Mucosa of descending colon (tissue), 3 donors: ENCODE measurements at places on chromosomes 12 and 14. TPM values are rescaled to one million over a fixed set of nuclear protein-coding genes. Genes with fewer than 3 reads are reported as not detected.

KCNA5 gene
- total RNA-seq = 0.20 TPM

DBX2 gene
- not detected for total RNA-seq

PTPRQ gene
- total RNA-seq = not detected

NUAK1 gene
- total RNA-seq = 4.9 TPM

PKP2 gene
- 85.0 TPM for total RNA-seq

SLC4A8 gene
- total RNA-seq = 1.8 TPM

KRT74 gene
- total RNA-seq = not detected

TRIM9 gene
- total RNA-seq = 8.7 TPM

KLRD1 gene
- total RNA-seq = 2.3 TPM

TCL1A gene
- total RNA-seq = 0.31 TPM

CCDC177 gene
- not detected for total RNA-seq

KERA gene
- not detected for total RNA-seq

KRT77 gene
- total RNA-seq = not detected

KRT78 gene
- total RNA-seq = not detected

FBLN5 gene
- total RNA-seq = 6.1 TPM

TMPRSS12 gene
- not detected for total RNA-seq

HCAR2 gene
- 0.22 TPM for total RNA-seq

AMDHD1 gene
- 0.41 TPM for total RNA-seq

SLC41A2 gene
- 106 TPM for total RNA-seq

CD27 gene
- 3.9 TPM for total RNA-seq

RFLNA gene
- total RNA-seq = 74.5 TPM

ALKBH2 gene
- 7.5 TPM for total RNA-seq

PDE6H gene
- total RNA-seq = not detected

CNTN1 gene
- total RNA-seq = 1.3 TPM

CLEC4D gene
- total RNA-seq = 0.41 TPM

TDRD9 gene
- 0.63 TPM for total RNA-seq

STRN3 gene
- total RNA-seq = 46.0 TPM

TAC3 gene
- total RNA-seq = 1.8 TPM

SAMD4A gene
- 16.5 TPM for total RNA-seq

TPH2 gene
- not detected for total RNA-seq

TEX52 gene
- total RNA-seq = not detected

CEBPE gene
- total RNA-seq = not detected

ADAMTS20 gene
- total RNA-seq = not detected

HAL gene
- 1.5 TPM for total RNA-seq

KCNJ8 gene
- 0.96 TPM for total RNA-seq

MYO1H gene
- total RNA-seq = not detected

AMHR2 gene
- total RNA-seq = 0.16 TPM

IKZF4 gene
- total RNA-seq = 7.2 TPM

REC8 gene
- 14.9 TPM for total RNA-seq

MGP gene
- 121 TPM for total RNA-seq

TMEM63C gene
- total RNA-seq = 40.8 TPM

IFNG-AS1 gene
- total RNA-seq = not detected

DNAH10 gene
- total RNA-seq = 0.29 TPM

ITGA7 gene
- total RNA-seq = 46.0 TPM

NRL gene
- 2.8 TPM for total RNA-seq

FAM181A gene
- total RNA-seq = not detected

MYH7 gene
- 0.13 TPM for total RNA-seq

C12orf50 gene
- 0.06 TPM for total RNA-seq

SLC25A21 gene
- 0.31 TPM for total RNA-seq

TSHR gene
- not detected for total RNA-seq

GPR132 gene
- total RNA-seq = 3.1 TPM

PTPN6 gene
- 61.7 TPM for total RNA-seq

DAO gene
- 4.8 TPM for total RNA-seq

ABCD2 gene
- 1.1 TPM for total RNA-seq

VASH1 gene
- 11.6 TPM for total RNA-seq

SLCO1A2 gene
- not detected for total RNA-seq
